ENCODE measurements at places on chromosomes 2 and 18. TPM values are rescaled to one million over a fixed set of nuclear protein-coding genes. Genes with fewer than 3 reads are reported as not detected.

DNA sequence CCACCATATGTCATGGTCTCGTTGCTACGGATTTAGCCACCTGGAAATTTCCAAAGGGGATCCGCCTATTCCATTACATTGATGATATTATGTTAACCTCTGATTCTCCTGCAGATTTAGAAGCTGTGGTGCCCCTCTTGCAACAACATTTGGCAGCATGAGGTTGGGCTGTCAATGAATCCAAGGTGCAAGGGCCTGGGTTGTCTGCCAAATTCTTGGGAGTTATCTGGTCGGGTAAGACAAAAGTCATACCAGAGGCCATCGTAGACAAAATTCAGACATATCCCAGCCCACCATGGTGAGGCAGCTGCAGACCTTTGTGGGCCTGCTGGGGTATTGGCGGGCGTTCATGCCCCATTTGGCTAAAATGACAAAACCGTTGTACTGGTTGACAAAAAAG, 13.6 kb upstream of the C2orf42 start:
- peaks cover 4% of the 10 kb centered on the region for H3K36me3 ChIP-seq
- no peaks in the 10 kb centered on the region for H3K4me1 ChIP-seq
- no peak overlapping the region for H3K4me3 ChIP-seq
- no peak overlapping the region for H3K27ac ChIP-seq

DNA sequence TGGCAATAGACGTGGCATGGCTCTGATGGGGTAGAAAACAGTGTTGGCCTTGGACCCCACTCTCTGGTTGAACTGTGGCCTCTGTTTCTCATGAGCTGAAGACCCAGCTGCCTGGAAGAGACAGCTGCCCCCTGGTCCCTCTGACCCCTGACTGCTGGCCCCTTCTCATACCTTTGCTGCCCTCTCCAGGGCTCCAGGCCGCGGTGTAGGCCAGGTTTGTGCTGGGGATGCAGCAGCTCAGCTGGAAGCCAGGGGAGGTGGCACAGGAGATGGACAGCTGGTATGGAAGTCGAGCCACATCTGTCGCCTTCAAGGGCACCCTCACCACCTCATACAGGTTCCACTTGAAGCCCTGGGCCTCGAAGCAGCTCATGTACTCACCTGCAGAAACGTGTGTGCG, 31.7 kb upstream of the SELENOI start:
- H3K4me3 ChIP-seq: no peak overlapping the region
- peaks cover 33% of the 10 kb centered on the region for H3K27me3 ChIP-seq
- H3K4me1 ChIP-seq: no peaks in the 10 kb centered on the region
- no peak for DNase-seq
- H3K36me3 ChIP-seq: no peaks in the 10 kb centered on the region
- H3K27ac ChIP-seq: no peak overlapping the region

The SH2D6 gene
- total RNA-seq: 1.6 TPM

The KIF3C gene
- total RNA-seq: 29.7 TPM

DNA sequence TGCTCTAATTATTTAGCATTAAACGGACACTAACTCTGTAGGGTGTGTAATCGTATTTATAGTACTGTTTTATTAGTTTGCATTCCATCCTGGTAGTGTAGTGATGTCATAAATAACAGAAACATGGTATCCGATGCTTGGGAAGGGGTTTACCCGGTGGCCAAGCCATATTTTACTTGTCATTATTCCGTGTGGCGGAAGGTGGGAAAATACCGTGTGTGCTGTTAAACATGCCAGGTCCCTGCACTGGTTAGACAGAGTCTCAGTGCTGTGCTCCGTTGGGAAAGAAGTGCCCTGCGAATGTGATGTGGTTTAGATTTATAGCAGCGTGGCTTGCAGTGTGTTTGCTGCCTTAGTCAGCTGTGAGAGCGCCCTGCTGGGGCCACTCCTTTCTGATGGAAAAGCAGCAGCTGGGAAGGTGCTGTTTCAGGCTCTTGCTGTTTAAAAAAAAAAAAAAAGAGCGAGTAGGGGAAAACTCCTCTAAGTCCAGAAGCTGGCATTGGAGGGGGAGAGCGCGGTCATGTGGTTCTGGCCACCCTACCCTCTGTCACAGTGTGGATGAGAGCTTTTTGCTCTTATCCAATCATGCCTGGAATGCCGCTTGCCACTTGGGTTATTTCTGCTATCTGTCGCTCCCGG, 211.0 kb downstream of the NEDD4L start:
- DNase-seq: no peak
- no peak overlapping the region for H3K4me3 ChIP-seq
- peaks cover 7% of the 10 kb centered on the region for H3K36me3 ChIP-seq
- peaks cover 50% of the 10 kb centered on the region for H3K4me1 ChIP-seq
- peak overlapping the region; percentile 27 for H3K27ac ChIP-seq

DNA sequence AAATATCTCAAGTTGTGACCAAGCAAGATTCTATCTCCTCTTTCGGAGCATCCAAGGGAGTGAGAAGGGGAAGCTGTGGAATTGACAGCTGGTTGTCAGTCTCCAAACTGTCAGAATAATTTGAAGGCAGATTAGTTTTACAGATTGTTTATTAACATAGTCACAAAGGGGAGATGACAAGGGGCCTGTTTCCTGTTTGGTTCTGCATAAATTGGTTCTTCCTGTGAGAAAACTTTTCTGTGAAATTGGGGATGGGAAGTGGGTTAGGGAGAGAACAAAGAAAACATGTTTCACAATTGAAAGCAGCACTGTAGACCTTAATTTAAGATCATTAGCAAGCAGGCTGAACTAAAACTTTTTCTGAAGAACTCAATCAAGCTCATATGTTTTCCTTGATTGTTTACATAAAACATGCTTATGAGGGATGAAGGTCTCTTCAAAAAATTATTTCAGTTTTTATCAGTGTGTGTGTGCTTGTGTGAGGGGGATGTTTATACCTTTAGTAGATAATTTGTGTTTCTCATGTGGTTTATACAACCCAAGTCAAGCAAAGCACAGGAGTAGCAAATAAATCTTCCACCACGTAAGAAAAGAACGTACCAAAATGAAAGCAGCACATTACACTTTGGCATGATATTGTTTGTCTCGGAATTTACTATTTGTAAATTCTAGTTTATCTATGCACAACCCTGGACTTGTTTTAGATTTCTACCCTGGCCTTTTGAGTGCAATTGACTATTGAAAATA, 604.9 kb upstream of the CDH2 start:
- no peak overlapping the region for H3K27ac ChIP-seq
- no peaks in the 10 kb centered on the region for H3K36me3 ChIP-seq
- no peaks in the 10 kb centered on the region for H3K27me3 ChIP-seq
- peaks cover 2% of the 10 kb centered on the region for H3K4me1 ChIP-seq
- no peak for DNase-seq

The LAMA1 gene
- 0.30 TPM for total RNA-seq

- DNase-seq: no peak
- H3K27ac ChIP-seq: no peak overlapping the region
- H3K4me1 ChIP-seq: no peaks in the 10 kb centered on the region
- no peak overlapping the region for H3K4me3 ChIP-seq
- peaks cover 5% of the 10 kb centered on the region for H3K36me3 ChIP-seq
Observed at GRCh38 chr2:240469239-240469636, 33.8 kb downstream of the GPC1 start.

GRCh38 chr2:150567771-150568301, 80.4 kb upstream of the RND3 start:
- H3K27ac ChIP-seq: peak overlapping the region; percentile 50
- no peaks in the 10 kb centered on the region for H3K27me3 ChIP-seq
- H3K36me3 ChIP-seq: no peaks in the 10 kb centered on the region
- no peak overlapping the region for H3K4me3 ChIP-seq
- no peak for DNase-seq
- H3K4me1 ChIP-seq: peaks cover 40% of the 10 kb centered on the region

All from osteocyte (in vitro differentiated cells).